ENCODE measurements at places on chromosomes 1 and 21.

- no peak for DNase-seq
These were observed 21.0 kb downstream of the NKAIN1 start for GRCh38 chr1:31218705-31219104.

- no peak for DNase-seq
These were observed 141.1 kb upstream of the ETV3 start for GRCh38 chr1:157279138-157279801.

DNA sequence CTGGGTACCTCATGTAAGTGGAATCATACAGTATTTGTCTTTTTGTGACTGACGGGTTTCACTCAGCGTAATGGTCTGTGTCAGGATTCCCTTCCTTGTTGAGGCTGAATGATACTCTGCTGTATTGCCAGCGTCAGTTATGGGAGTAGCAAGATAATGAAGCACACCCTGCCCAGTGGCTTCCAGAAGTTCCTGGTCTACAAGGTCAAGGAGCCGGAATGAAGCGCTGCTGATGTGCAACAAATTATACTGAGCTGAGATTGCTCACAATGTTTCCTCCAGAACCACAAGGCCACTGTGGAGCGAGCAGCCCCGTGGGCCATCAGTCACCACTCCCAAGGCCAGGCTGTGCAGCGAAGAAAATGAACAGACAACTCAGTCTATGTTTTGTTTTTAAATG is 24.0 kb upstream of the TDRD10 start:
- no peak for DNase-seq

GRCh38 chr1:198610362-198610761 is 28.5 kb upstream of the PTPRC start:
- DNase-seq: no peak

DNA sequence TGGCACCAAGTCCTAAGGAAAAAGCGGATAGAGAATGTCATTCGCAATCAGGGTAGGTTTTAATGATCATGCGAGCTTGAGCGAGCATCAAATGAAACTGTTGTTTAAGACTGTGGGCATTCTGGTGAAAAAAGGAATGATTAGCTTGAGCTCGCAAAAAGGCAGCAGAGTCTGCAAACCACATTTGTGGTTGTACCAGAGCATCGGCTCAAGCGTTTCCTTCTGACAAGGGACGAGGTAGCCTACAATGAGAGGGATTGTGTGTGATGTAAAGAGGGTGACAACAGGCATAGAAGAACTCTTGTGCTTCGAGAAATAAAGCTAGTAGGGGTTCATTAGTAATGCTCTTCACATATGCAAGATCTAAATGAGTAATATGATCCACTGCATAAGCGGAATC is 11.1 kb upstream of the CD48 start:
- no peak for DNase-seq

DNA sequence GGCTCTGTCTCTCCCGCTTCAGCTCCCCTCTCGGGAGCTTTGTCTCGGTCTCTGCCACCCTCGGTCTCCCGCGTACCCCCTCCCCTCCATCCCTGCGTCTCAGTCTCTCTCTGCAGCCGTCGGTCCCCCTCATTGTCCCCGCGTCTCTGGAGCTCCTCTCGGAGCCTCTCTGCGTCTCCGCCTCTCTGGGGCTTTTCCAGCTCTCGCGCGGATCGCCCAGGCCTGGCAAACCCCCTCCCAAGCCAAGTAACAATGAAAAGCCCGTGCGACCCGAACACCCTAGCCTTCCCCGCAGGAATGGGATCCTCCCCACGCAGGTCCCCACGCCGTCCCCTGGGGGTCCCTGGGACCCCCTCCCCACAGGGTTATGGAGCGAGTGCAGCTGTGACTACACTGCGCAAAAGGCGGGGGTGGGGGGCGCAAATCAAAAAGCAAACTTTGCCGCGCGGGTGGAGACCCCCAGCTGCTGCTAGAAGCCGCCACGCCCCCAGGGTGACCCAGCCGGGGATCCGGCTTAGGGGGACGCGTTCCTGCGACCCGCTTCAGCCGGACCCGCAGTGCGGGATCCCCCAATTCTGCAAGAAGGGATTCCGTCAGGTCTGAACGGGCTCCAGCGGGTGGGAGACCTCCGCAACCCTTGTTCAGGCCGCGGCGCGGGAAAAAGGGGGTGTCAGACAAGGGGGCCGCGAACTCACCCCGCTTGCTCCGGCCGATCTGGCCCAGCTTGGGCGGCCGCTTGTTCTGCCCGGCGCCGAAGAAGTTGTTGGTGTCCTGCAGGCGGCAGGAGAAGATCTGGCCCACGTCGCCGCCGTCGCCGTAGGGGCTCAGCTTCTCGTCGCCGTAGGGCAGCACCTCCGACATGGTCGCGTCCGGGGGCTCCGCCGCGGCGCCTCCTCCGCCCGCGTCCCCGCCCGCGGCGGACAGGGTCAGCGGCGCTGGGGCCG is 1.2 kb downstream of the CAMK2N1 start:
- peak; percentile 45 for DNase-seq

GRCh38 chr1:2184934-2185333 is 9.6 kb downstream of the FAAP20 start:
- DNase-seq: no peak

GRCh38 chr21:30953605-30954004 is 72.2 kb upstream of the KRTAP11-1 start:
- DNase-seq: no peak

DNA sequence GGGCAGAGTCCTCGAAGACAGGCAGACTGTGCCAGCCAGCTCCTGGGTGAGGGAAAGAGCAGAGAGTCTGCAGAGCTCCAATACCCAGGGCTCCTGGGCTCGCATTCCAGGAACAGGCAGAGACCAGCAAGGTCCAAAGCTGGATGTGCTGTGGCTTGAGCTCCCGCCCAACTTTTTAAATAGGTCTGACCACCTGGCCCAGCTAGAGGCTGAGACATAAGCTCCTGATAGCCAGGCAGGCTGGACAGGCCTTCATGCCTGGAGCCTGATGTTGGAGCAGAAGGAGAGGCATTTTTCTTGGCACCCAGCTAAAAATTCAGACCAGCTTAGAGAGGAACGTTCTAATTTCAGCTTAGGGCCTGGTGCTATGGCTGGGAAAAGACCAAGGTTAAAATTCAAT is 178.4 kb upstream of the TMEM51 start:
- no peak for DNase-seq

DNA sequence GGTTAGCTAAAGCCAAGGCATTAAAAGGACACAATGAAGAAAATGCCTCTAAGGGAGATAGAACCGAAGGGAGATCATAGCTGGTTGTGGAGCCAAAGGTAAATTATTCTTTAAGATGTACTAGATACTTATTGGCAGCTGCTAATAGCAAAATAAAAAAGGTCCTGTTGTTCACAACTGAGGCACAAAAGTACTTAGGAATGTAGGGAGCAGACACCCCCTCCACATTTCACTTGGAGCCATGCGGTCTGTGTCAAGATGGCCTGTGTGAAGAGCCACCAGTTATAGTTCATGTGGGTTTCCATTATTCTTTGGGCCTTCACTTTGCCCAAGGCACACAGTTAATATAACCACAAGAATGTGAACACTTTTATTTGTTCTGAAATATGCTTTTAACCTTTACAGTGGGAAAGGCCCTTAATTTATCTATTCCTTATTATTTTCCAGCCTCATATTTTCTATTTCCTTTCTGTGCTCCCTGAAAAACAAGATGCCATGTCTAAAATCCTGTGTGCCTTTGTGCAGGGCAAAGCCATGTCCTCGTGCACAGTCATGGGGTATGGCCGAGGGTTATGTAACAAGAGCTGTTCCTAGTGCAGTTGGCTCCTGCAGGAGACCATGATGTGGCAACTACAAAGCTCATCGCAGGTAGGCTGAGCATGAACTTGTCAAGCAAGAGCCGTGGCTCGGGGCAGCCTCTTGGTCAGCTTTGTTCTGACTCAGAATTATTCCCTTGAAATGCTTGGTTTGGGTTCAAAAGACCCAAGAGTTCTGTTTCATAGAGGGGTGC is 16.2 kb upstream of the WDR26 start:
- no peak for DNase-seq

GRCh38 chr1:70355920-70356319 is 1.4 kb upstream of the ANKRD13C start:
- no peak for DNase-seq

DNA sequence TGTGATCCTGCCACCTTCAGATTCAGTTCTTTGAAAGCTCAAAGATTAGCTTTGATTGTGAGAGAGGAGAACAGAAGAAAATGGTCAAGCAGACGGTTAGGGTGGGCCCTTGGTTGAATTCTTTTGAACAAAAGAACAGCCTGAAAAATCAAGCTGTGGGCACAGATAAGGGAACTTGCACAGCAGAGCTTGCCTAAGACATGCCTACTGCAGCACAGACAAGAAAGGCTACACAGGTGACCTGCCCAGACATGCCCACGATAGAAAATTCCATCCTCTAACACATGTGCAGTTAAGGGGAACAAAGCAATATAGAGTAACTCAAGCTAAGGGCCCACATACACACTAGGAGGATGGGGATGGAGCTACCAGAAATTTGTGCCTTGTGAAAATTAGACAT is 512.5 kb upstream of the LRRC7 start:
- DNase-seq: no peak

- DNase-seq: no peak
These were observed 7.7 kb upstream of the CD5L start for GRCh38 chr1:157849229-157849875.
